SK-N-DZ (cell line): ENCODE measurements at places on chromosomes 7 and 10.

DNA sequence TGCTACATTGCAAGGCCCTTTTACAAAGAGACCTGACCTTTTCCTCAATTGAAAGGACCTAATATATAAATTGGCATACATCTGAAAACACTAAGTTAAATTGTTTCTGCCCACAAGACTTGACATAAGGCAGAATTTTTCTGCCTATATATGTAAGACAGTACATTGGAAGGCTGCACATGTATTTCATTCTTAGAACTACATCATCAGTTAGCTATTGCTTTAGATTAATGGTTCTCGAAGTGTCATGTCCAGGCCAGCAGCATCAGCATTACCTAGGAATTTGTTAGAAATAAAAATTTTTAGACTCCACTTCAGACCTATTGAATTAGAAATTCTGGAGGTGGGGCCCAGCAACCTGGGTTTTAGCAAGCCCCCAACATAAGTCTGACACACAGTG, 373.9 kb downstream of the LRRTM3 start:
- DNase-seq = no peak

GRCh38 chr10:68598978-68599770, 39.0 kb downstream of the TET1 start:
- DNase-seq = peak; percentile 38

GRCh38 chr7:79091011-79091410, 362.5 kb downstream of the MAGI2 start:
- no peak for DNase-seq

DNA sequence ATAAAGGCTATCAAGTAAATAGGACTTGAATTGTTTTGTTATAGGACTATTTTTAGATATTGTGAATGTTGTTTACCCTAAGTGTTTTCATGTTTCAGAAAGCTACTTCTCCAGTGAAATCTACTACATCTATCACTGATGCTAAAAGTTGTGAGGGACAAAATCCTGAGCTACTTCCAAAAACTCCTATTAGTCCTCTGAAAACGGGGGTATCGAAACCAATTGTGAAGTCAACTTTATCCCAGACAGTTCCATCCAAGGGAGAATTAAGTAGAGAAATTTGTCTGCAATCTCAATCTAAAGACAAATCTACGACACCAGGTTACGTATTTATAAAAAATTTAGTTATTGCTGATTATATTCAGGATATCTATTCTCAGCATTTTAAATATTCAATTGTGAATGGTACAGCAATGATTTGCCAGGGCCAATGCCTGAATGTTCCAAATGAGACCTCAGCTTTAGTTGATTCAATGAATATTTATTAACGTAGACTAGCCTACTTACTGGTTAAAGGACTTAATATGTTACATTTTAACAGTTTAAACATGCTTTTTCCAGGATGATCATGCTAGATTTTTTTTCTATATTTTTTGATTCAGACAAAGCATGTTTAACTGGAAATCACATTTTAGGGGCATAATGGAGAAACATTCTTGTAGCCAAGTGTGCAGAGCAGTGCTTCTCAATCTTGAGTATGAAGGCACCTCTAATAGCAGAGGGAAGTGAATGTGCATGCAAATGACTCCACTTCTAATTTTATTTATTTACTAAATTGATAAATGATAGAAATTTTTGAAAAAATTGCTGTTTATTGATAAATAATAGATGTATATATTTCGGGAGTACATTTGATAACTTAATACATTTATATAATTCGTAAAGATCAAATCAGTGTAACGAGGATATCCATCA, 18.2 kb downstream of the ANLN start:
- no peak for DNase-seq
